ENCODE measurements at places on chromosomes 3 and 15. TPM values are rescaled to one million over a fixed set of nuclear protein-coding genes. Genes with fewer than 3 reads are reported as not detected.

The HDC gene
- not detected for total RNA-seq

The NOX5 gene
- total RNA-seq: 0.12 TPM

The FAM81A gene
- 1.8 TPM for total RNA-seq

The APBA2 gene
- 25.9 TPM for total RNA-seq

The CHAC1 gene
- 6.0 TPM for total RNA-seq

The ASB14 gene
- total RNA-seq: not detected

The ZDHHC23 gene
- 9.1 TPM for total RNA-seq

The SNRK gene
- total RNA-seq: 10.6 TPM

The SNX22 gene
- 2.1 TPM for total RNA-seq

The SSUH2 gene
- total RNA-seq: 0.53 TPM

The CCR2 gene
- total RNA-seq: not detected

DNA sequence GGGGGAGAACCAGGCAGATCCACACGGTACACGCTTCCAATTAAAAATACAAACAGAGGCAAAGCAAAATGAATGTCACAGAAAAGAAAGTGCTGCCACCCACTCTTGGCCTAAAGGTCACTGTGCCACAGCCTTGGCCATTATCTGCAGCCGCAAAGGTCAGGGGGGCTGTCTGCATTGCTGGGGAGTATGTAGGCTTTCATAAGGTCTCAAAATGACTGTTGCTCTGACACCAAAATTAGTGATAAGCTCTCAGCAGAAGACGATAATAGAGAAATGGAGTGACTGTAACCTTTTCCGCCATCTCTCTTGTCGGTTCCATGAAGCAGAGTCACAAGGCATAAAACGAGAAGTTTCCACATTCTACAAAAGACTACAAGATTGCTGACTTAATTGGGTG is 374.2 kb upstream of the ICE2 start:
- DNase-seq: no peak

GRCh38 chr15:40847223-40847961 is 3.5 kb downstream of the SPINT1 start:
- DNase-seq: peak; percentile 68

- no peak for DNase-seq
Measured at GRCh38 chr3:115626721-115627120, 3.4 kb downstream of the GAP43 start.

DNA sequence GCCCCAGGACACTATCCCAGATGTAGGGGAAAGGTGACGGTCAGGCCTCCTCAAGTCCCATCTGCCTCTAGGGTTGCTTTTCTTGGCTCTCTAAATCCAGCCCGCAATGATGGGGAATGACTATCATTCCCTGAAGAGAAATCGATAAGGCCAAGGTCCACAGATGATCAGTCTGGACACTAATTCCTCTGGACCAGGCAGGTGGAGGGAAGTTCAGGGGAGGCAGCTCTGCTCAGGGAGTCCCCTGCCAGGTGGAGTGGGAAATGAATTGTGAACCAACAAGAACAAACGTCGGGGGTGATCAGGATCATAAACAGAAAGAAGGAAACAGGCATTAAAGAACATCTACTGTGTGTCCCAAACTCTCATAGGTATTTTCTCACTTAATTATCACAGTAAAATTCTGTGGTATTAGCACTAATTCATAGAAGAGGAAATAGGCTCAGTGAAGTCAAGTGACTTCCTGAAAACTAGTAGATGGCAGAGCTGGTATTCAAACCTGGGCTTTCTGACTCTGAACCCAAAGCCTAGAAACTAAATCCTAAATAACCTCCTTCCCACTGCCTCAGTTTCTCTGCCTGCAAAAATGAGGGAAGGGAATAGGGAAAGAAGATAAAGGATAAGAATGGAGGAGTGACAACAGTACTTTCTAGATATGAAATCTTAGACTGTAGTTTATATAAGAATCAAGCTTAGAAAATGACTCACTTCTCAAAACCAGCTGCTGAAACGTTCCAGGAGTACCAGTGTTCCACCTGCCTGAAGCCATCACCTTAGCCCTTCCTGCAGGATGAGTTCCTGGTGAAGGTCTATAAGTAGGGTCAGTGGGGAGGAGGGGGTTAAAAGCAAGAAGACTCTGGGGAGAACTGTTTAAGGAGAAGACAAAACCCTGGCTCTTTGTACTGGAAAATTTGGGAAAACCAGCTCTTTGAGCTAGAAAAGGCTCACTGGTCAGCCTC is 7.5 kb downstream of the BMF start:
- DNase-seq: no peak

- DNase-seq: no peak
Measured at GRCh38 chr15:99989095-99989494, 255.9 kb upstream of the LYSMD4 start.

DNA sequence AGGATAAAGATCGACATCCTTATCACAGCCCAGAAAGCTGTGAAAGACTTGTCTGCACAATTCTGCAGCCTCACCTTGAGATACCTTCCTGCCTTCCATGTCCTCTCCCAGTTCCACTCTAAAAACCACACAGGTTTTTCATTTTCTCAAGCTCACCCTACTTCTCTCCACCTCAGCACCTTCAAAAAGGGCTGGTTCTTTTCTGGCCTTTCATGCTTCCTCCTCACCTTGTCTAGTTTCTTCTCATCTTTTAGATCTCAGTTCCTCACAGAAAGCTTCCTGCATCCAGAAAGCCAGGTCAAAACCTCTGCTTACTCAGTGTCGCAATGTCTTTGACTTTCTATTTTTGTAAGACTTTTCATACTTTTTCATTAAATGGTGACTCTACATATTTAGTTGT is 140.2 kb upstream of the STT3B start:
- no peak for DNase-seq

DNA sequence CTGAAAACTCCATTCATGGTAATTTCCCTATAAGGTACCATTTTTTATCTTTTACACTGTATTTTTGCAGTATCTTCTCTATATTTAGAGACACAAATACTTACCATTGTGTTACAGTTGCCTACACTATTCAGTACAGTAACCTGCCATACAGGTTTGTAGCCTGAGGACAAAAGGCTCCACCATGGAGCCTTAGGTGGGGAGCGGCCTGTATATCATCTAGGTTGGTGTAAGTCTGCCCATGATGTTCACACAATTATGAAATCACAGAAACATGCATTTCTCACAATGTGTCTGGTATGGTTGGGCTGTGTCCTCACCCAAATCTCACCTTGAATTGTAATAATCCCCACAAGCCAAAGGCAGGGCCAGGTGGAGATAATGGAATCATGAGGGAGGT is 43.9 kb upstream of the LYSMD4 start:
- DNase-seq: no peak

DNA sequence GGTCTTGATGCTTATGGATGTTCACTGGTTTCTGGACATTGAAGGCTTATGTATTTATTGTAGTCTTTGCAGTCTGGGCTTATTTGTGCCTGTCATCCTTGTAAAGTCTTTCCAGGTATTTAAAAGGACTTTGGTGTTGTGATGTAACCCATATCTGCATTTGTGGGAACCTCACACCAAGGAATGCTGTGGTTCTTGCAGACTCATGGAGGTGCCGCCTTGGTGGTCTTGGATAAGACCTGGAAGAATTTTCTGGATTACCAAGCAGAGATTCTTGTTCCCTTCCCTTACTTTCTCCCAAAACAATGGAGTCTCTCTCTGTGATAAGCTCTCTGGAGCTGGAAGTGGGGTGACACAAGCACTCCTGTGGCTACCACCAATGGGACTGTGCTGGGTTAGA is 363.5 kb upstream of the NECTIN3 start:
- no peak for DNase-seq

GRCh38 chr3:38987456-38987855 is 64.3 kb downstream of the SCN11A start:
- no peak for DNase-seq

DNA sequence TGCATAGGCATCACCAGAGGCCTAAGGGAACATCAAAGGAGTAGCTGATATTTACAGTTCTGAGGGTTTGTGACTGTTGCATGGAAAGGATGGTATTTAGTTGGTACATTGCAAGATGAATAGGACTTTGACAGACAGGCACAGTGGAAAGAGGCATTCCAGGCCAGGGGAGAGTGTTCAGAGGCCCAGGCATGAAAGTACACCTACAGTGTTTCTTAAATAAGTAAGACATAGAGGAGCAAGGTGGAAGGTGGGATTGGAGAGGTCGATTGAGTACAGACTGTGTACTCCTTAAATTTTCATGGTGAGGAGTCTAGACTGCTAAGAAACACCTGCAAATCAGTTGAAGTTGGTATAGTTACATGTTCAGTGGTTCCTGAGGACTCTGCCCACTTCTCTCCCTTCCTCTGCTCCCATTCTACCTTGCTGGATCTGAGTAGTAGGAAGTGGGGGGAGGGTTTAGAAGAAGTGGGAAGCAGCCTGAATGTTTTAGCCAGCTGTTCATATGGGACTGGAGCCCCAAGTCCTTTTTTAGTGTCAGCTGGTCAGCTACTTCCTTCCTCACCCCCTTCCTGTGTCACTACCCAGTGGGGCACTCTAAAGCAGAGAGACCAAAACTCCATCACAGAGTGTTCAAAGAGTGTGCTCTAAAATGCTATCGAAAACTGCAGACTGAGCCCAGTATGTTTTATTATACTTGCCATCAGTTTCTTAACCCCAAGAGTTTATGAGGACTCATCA is 14.0 kb downstream of the KLHL18 start:
- no peak for DNase-seq

GRCh38 chr3:125585595-125586223 is 9.6 kb downstream of the OSBPL11 start:
- DNase-seq: peak; percentile 88

GRCh38 chr3:63654931-63655330 is 2.5 kb downstream of the SNTN start:
- DNase-seq: no peak

DNA sequence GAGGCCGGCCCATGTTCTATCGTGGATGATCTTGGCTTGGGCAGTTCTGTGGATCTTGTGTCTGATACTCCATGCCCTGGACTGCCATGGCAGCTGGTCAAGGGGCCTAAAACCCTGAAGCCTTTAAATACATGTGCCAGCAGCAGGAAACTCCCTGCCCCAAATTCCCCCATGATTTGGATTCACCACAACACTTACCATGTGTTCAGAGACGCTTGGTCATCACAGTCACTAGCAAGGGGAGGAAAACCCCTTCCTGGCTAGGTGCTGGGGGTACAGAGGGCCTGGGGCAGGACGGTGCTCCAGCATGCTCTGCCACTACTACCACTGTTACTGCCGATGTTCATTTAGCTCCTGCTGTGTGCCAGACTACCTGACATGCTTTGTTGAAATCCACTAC is 94.4 kb downstream of the DNAJB8 start:
- no peak for DNase-seq

DNA sequence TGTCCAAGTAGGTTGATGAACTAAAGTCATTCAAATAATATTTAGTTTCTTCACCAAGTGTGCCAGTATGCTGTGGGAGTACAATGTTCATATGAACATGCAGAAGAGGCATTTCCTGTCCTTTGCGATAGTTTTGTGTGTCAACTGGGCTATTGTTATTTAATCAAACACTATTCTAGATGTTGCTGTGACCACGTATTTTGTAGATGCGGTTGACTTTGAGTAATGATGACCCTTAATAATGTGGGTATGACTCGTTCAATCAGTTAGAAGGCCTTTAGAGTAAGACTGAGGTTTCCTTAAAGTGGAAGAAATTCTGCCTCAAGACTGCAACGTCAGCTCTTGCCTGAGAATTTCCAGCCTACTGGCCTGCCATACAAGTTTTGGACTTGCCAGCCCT is 470.7 kb upstream of the CBLB start:
- no peak for DNase-seq

- DNase-seq: peak; percentile 76
Measured at GRCh38 chr15:68186671-68187397, 18.3 kb downstream of the CALML4 start.

DNA sequence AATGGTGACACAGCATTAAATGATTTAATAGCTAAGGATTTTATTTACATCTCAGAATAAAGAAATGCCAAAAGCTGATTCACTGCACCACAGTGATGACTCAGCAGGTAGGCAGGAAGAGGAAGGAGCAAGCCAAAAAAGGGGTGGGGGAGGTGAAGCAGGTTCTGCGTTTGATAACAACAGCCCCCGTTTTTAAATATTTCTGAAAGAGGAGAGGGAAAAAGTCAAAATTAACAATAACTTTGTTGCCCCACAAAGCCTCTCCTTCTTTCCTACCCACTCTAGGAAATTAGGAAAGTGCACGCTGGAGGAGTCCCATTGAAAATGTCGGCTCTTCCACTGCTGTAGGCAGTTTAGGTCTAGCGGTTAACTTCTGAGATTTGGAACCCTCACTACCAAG is 9.9 kb upstream of the CCDC54 start:
- DNase-seq: no peak

DNA sequence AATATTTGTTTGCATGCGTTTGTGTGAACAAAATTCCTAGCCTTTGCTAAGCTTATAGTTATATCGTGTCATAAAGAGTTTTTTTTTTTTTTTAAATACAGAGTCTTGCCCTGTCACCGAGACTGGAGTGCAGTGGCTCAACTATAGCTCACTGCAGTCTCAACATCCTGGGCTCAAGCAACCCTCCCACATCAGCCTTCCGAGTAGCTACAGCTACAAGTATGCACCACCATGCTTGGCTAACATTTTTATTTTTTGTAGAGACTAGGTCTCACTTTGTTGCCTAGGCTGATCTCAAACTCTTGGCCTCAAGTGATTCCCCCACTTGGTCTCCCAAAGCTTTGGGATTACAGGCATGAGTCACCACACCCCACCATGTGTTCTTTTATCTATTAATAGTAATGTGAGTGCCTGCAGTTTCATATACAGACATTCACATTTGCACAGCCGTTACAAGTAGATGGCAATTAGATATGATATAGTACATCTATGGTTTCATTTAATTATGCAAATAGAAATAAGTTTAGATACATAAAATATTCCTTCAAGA is 848.6 kb downstream of the PDCD6IP start:
- DNase-seq: no peak

- DNase-seq: peak; percentile 67
Measured at GRCh38 chr3:49173116-49173791, 1.9 kb downstream of the KLHDC8B start.

- no peak for DNase-seq
Measured at GRCh38 chr15:45476410-45476809, 46.1 kb downstream of the SLC30A4 start.

DNA sequence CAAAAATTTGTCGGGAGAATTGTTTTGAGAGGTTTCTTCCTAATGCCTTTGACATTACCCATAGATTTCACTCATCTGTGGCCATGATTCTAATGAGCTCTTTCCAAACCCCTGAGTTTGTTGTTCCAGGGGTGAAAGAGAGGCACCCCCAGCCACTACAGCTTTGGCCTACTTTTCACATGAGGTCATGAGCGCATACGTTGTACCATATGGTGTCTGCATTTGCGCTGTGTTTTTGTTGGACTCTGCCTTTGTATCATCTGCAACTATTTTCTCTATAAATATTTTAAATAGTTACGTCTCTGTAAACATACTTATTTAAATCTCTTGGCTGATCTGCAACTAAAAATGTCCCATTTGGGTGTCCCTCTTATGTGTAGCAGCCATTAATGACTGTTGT is 107.9 kb downstream of the LRTM1 start:
- DNase-seq: no peak

DNA sequence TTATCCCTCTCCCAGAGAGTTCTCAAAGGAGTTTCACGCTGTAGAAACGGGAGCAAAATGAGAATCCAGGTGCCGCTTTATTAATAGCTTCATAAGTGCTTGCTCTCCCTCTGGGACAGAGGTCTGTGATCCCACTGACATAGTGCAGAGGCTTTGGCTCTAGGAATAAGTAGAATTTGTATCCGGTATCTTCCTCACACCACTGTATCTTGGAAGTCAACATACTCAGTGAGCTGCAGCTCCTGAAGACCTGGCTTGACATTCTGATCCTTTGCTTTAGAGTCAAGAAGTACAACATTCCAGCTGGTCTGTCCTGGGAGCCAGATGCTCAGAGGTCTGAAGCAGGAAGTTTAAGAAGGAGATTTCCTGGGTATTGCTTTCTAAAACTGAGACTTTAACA is 323.0 kb downstream of the LPP start:
- no peak for DNase-seq
